ENCODE measurements at places on chromosomes 16 and 17. TPM values are rescaled to one million over a fixed set of nuclear protein-coding genes. Genes with fewer than 3 reads are reported as not detected.

GRCh38 chr17:55332296-55333041, 67.7 kb downstream of the HLF start:
- H3K4me1 ChIP-seq, result peaks cover 39% of the 10 kb centered on the region
- no peak overlapping the region for H3K4me3 ChIP-seq
- no peaks in the 10 kb centered on the region for H3K36me3 ChIP-seq
- no peak for DNase-seq
- H3K27me3 ChIP-seq, result no peaks in the 10 kb centered on the region

- DNase-seq, result no peak
- no peak overlapping the region for H3K4me3 ChIP-seq
- H3K36me3 ChIP-seq, result no peaks in the 10 kb centered on the region
Observed at GRCh38 chr16:76818606-76819181, 372.3 kb upstream of the MON1B start.

DNA sequence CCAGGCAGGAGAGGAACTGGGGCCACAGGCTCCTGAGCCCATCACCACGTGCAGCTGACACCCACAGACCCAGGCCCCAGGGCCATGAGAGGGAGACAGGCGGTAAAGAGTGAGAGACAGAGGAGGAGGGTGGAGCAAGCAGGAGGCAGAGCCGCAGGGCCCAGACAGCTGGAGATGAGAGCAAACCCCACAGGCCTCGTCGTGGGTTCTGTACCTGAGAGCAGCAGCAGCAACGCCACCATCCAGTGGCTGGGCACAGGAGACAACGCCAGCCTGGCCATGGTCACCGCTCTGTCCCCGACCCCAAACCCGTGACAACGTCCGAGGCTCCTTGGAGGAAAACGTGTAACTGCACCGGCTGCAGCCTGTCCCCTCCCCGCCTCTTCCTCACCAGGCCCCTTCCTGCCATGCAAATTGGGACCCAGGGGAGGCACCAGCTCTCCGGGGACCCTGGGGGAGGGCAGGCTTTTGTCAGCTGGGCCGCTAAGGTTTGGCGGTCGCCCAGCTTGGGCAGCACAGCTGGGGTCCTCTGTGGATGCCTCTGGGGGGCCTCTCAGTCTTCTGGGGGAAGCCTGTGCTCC, at the start of gene CD79B:
Gene CD79B (minus strand): TSS at position 351 of the 581 bp plus-strand sequence. CDS start 70 bp downstream, at position 281.
- H3K4me3 ChIP-seq, result no peak within 1 kb of the TSS
- H3K4me1 ChIP-seq, result no peaks in the 10 kb centered on the region
- DNase-seq, result no peak
- no peaks in the 10 kb centered on the region for H3K36me3 ChIP-seq
- H3K27me3 ChIP-seq, result no peaks in the 10 kb centered on the region

DNA sequence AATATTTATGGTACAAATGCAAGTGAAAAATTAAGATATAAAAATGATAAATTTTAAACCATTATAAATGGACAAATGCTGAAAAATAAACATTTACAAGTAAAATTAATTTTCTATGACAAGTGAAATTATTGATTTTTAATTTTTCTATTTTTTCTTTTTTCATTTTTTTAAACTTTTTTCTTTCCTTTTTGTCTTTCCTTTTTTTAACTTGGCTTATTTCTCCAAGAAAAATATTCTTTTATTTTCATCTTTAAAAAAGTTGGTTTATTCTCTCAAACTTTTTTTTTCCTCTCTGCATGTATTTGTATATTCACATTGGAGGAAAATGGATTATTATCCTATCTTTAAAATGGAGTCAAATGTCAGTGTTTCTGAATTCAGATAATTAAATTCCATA, 3.9 kb upstream of the IGF2BP1 start:
- no peak overlapping the region for H3K27ac ChIP-seq
- no peak overlapping the region for H3K4me3 ChIP-seq
- no peaks in the 10 kb centered on the region for H3K36me3 ChIP-seq
- no peaks in the 10 kb centered on the region for H3K27me3 ChIP-seq

- H3K27me3 ChIP-seq, result no peaks in the 10 kb centered on the region
- no peak for DNase-seq
- H3K27ac ChIP-seq, result no peak overlapping the region
- peaks cover 2% of the 10 kb centered on the region for H3K36me3 ChIP-seq
- no peaks in the 10 kb centered on the region for H3K4me1 ChIP-seq
Observed at GRCh38 chr17:32215696-32216095, 49.9 kb upstream of the RHBDL3 start.

- H3K4me3 ChIP-seq, result no peak overlapping the region
- H3K4me1 ChIP-seq, result peaks cover 17% of the 10 kb centered on the region
- no peak overlapping the region for H3K27ac ChIP-seq
- H3K36me3 ChIP-seq, result no peaks in the 10 kb centered on the region
- DNase-seq, result no peak
- no peaks in the 10 kb centered on the region for H3K27me3 ChIP-seq
Observed at GRCh38 chr17:43946781-43947180, 4.5 kb upstream of the PPY start.

DNA sequence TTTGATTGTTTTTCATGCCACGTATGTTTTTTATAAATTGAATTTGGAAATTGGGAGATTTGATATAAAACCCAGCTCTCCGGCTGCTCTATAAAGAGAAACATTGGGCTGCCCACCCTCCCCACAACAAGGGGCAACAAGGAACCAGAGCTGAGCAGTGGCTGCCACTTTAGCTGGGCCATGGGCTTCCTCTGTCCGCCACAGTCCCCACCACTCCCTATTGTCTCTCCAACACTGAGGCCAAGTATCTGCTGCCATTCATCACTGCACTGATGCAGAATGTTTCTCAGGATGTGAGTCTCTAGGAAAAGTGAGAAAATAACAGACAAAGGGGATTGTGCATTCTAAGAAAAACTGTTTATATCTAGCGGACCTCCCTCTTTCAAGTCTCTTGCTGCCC, 106.8 kb downstream of the LITAF start:
- H3K4me1 ChIP-seq, result no peaks in the 10 kb centered on the region
- no peak overlapping the region for H3K27ac ChIP-seq
- no peaks in the 10 kb centered on the region for H3K27me3 ChIP-seq

GRCh38 chr17:18247613-18248001, 10.9 kb downstream of the FLII start:
- H3K4me1 ChIP-seq, result no peaks in the 10 kb centered on the region
- H3K4me3 ChIP-seq, result no peak overlapping the region
- peak overlapping the region; percentile 6 for H3K27ac ChIP-seq
- no peak for DNase-seq
- H3K36me3 ChIP-seq, result peaks cover 7% of the 10 kb centered on the region

DNA sequence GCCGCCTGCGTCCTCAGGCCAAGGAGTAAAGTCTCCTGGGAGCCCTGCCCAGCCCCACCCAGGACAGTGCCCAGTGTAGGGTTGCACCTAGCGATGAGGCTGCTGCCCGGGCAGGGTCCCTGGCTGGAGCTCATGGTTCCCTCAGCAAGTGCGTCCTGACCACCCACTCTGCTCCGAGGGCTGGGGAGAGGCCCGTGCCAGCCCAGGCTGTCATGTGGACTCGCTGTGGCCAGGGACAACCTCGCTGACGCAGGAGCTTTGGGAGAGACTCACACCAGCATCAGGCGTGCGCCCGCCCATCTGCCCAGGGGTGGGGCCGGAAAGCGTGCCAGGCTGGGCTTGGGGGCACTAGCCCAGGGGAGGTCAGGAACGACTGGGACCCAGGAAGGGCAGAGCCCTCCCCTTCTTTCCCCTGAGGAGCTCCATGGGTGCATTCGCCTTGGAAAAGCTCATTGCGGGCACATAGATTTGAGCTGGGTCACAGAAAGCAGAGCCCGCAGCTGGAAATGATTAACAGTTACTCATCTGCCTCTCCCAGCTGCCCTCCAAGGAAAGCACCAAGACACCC, 19.7 kb downstream of the DPEP1 start:
- H3K27me3 ChIP-seq, result no peaks in the 10 kb centered on the region
- H3K27ac ChIP-seq, result no peak overlapping the region
- H3K4me1 ChIP-seq, result no peaks in the 10 kb centered on the region

GRCh38 chr16:89549007-89549700, 11.3 kb upstream of the RPL13 start:
- no peaks in the 10 kb centered on the region for H3K27me3 ChIP-seq
- no peak overlapping the region for H3K27ac ChIP-seq
- H3K4me3 ChIP-seq, result no peak overlapping the region
- no peak for DNase-seq
- H3K4me1 ChIP-seq, result no peaks in the 10 kb centered on the region
- peaks cover 8% of the 10 kb centered on the region for H3K36me3 ChIP-seq

DNA sequence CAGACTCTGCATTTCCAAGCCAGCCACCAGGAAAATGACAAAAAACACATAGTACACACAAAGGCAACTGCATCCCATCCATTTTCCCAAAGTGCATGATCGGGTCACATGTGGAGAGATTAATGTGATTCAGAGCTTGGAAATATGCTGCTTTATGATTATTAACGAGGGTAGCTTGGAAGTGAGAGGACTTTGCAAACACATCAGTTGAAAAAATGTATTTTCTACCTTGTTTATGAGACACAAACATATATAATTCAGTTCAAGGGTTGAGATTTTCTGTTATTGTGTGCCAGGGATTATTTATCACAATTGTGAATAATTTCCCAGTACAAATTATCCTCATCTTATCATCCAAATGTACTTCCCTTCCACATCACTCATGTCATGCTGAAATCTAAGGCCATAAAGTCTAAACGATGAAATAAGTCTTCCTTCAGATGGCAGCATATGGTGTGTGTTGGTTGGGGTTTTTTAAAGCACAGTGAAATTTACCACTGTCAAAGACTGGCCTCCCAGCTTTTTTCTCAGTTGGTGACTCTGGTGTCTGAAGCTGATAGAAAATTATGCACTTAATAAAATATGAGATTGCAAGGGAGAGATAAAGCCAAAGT, 104.7 kb upstream of the ADAMTS18 start:
- no peak overlapping the region for H3K4me3 ChIP-seq
- no peak for DNase-seq
- no peak overlapping the region for H3K27ac ChIP-seq

GRCh38 chr17:74194682-74195081, 8.8 kb upstream of the RPL38 start:
- H3K27ac ChIP-seq, result no peak overlapping the region
- no peaks in the 10 kb centered on the region for H3K36me3 ChIP-seq
- no peaks in the 10 kb centered on the region for H3K27me3 ChIP-seq
- DNase-seq, result no peak
- H3K4me1 ChIP-seq, result peaks cover 16% of the 10 kb centered on the region

DNA sequence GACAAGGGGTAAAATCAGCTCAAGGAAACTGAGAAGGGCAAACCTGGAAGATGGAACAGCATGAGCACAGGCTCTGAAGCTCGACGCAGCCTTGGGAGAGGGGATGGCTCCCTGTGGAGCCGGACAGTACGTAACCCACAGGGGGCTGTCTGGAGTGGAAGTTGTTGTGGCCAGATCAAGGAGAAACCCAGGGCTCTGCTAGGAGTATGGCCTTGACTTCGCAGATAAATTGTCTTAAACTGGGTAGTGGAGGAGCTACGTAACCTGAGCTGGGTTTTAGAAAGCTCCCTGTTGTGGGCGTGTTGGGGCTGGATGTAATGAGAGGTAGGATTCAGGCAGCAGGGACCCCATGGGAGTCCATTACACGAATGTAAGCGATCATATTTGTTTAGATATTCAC, 25.5 kb upstream of the AXIN2 start:
- peaks cover 47% of the 10 kb centered on the region for H3K4me1 ChIP-seq
- no peaks in the 10 kb centered on the region for H3K36me3 ChIP-seq
- peak overlapping the region; percentile 99 for H3K27ac ChIP-seq

DNA sequence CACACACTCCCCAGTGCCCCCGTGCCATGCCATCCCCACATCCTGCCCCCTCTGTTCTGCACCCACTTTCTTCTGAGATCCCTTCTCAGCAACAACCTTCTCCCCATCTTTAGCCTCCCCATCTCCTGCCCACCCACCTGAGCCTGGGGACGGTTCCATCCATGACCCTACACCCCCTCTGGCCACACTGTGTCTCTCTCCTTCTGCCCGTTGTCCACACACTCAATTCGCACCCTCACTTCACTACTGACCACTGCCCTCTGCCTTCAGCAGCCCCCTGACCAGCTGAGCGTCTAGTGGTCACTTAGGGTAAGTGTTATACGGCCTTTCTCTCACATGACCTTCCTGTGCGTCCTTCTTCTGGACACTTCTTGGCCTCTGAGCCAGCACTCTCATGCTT, 6.1 kb downstream of the ARHGAP27 start:
- H3K27me3 ChIP-seq, result no peaks in the 10 kb centered on the region
- H3K4me1 ChIP-seq, result 0 out of 2 replicates have a peak, but pooled peaks cover 7% of the 10 kb centered on the region
- no peak for DNase-seq
- no peaks in the 10 kb centered on the region for H3K36me3 ChIP-seq
- no peak overlapping the region for H3K4me3 ChIP-seq

The CBLN1 gene
- total RNA-seq, result not detected

The SRCIN1 gene
- total RNA-seq, result 23.6 TPM

The C16orf96 gene
- 0.19 TPM for total RNA-seq

The PRPSAP2 gene
- total RNA-seq, result 49.0 TPM

The YBX2 gene
- 27.6 TPM for total RNA-seq

The CCL17 gene
- not detected for total RNA-seq

The E4F1 gene
- total RNA-seq, result 29.5 TPM

The AGRP gene
- total RNA-seq, result not detected

Measured in Caco-2 (cell line).